Fibroblast of skin of scalp (primary cell): ENCODE measurements at places on chromosomes 7 and 10.

DNA sequence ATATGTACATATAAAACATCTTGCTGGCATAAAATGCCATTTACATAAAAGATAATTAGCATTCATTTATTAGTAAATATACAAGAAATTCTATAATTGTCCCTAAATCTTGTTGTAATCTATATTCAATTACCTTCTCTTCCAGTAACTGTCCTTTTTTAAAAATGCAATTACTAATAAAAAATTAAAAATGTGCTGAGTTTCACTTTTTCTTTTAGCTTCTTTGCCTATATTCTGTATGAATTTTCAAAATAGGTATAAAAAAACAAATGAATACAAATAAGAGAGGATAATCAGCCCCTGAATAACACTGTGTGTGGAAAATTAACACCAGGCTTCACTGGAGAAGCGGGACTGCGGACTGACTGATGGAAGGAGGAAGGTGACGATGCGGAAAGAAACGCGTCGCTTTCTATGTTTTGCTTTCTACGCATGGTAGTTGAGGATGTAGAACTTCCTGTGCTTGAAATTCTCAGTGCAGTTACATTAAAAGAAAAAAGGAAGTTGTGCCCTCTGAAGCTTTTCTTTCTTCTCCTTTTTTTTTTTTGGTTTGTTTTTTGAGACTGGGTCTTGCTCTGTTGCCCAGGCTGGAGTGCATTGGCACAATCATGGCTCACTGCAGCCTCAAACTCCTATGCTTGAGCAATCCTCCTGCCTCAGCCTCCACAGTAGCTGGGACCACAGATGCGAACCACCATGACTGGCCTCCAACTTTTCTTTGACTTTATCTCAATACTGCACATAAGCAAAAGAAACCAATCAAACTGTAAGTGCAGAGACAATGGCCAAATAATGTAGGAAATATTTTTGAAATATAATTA lies 7.4 kb upstream of the ZMYND11 start:
- no peak for DNase-seq

GRCh38 chr7:7554021-7554432 lies 12.7 kb upstream of the MIOS start:
- peak; percentile 68 for DNase-seq

DNA sequence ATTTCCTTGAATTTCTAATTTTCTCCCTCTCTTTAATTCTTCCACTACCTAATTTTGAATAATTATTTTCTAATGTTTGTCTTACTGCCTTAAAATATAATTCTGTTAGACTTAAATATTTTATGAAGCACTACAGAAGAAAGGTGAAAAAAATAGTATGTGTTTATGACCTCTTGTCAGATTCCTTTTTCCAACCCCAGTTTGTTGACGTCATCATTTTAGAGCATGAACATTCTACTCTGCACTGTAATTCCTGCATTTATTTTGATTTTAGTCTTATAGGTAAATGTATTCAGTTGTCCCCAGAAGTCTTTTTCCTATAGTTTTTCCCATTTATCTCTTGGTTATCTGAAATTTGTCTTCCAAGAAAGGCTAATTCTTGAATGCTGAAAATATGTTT lies 468.1 kb downstream of the SORCS3 start:
- no peak for DNase-seq

GRCh38 chr7:80603940-80604339 lies 34.5 kb upstream of the CD36 start:
- DNase-seq = no peak

GRCh38 chr7:74627661-74628411 lies 29.7 kb upstream of the GTF2I start:
- peak; percentile 59 for DNase-seq

- peak; percentile 43 for DNase-seq
These were observed 293.1 kb downstream of the ARHGAP12 start for GRCh38 chr10:31635415-31636065.

DNA sequence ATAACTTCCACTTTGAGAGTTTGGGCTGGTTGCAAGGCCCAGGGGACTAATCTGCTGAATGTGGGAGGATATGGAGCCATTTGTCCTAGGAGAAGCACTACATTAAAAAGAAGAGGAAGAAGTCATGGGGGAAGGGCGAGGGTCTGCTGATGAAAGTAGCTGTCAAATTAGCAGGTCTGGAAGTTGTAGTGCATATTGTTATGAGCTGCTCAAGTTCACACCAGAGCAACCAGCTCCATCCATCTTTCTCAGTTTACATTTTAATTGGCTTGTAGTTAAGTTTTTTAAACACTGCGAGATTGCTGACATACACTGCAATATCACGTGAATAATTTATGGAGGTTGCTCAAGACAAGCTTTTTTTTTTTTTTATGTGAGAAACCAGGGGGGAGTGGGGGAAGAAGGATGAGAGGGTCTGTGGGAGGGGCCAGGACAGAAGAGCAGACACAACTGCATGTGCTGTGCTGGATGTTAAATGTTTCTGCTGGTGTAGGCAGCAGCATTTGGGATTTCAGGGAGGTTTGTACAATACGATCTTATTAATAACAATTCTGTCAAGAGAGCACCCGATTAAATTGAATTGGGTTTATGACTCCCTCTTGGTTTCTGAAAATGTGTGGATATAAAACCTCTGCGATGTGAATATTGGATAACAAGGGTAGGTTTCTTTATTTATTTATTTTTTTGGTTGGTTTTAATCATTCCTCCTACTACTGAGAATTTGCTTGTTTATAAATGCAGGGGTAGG lies 759.0 kb upstream of the GALNT17 start:
- no peak for DNase-seq

DNA sequence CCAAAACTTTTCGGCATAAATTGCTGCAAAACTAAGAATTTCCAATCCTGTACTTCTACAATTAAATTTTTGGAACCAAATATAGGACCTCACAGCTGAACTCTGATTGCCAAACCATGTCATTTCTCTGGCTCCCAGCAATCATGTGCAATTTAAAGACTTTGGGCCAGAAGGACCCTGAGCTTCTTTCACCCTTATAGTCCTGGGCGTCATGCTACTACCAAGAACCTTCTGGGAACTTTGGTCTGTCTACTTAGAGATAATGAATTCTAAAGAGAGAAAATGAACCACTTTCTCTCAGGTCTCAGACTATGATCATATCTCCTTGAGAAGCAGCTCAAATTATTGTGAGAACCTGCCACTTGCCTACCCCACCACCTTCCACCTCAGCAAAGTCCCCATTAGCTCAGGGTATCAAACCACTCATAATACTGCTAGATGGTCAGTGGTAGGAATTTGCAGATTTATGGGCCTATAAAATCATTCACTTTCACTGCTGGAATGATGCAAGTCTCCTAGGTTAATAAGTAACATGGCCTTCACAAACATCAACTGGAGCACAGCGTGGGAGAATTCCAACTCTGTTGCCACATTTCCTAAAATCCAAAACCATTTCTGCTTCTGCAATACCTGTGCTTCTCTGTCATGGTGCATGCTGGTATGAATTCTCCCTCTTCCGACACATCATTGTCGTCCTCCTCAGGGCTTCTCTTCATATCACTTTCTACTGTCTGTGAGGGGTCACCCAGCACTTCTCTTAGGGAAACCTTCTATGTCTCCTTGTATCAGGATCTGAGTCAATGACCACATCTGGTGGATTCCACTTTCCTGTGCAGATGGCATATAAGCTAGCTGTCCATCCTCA lies 6.6 kb upstream of the WDR91 start:
- DNase-seq = no peak

DNA sequence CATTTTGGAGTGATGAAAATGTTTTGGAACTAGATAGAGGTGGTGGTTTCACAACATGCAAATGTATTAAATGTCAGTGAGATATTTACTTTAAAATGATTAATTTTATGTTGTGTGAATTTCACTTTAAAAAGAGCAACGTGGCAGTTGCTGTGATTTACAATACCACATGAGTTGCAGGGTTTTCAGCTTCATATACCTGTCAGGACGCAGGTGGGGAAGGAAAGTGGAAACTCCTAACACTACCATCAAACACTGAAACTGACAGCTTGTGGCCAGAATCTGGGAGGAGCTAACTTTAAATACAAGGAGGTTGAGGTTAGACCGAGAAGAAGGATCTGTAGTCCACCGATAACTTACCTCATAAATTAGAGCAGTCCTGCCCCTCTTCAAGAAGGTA lies 168.9 kb upstream of the TMEM72 start:
- no peak for DNase-seq

DNA sequence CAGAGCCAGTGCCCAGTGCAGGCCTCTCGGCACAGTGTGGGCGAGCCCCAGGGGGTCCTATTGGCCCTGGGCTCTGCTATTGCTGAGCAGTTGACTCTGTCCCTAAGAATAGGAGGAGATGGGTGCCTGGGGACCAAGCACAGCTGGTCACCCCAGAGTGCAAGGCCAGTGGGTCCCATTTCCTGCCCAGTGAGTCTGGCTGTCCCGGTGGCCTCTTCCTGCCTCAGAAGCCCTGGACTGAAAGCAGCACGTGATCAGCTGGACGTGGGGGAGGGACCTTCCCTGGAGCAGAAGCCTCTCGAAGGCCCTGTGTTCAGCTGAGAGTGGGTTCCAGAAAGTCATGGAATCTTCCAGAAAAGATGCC lies 42.0 kb downstream of the PWWP2B start:
- no peak for DNase-seq

- DNase-seq = no peak
These were observed 218.8 kb downstream of the OTUD1 start for GRCh38 chr10:23657677-23658076.

- no peak for DNase-seq
These were observed 36.6 kb downstream of the SHH start for GRCh38 chr7:155775691-155776090.

DNA sequence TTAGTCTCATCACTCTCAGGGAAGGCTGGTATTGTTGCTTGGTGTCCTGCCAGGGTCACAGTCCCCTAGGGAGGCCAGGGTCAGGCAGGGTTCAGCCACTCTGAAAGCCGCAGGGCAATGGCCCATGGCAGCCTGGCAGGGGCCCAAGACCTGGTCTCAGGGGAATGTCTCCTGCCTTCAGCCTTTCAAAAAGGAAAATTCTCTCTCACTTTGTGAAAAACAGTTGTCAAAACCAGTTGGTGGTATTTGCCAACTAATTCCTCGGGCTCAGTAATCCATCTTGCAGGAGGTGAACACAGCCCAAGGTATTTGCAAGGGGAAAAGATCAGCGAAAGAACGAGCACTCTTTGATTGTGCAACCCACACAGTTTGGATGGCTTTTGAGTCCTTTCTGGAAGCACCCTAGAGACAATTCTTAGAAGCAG lies 101.5 kb downstream of the JCAD start:
- peak; percentile 41 for DNase-seq

DNA sequence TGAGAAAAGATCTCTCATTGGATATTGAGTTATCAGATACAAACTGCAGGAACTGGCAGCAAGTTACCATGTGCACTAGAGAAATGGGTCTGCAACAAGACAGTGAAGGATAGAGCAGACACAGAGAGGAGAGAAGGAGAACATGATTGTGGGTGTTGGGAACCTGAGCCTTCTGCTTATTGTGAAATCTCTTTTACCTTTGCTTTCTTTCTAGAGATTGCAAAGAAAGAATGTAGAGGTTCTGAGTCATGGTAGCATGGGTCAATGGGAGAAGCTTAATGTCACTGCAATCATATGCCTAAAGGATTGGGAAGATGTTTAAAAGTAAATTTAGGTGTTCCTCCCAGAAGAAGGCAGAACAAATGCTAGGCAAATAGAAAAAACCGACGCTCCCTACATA lies 821.4 kb downstream of the CCSER2 start:
- DNase-seq = no peak

DNA sequence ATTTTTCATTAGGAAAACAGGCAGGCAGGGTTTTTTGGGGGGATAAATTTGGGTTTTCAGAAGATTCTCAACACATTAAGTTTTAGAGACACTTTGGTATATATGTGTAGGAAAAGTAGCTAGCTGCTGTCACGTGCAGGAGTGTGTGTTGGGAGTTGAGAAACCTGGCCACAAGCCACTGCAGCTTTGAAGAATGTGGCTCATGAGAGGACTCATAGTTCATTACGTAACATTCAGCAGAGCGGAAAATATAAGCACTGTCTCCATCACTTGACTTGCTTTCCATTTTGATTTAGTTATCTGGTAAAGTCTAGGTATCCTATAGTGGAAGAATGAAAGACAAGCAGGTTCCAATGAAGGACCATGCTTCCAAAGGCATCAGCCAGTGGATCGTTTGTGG lies 31.2 kb downstream of the SMNDC1 start:
- peak; percentile 75 for DNase-seq

DNA sequence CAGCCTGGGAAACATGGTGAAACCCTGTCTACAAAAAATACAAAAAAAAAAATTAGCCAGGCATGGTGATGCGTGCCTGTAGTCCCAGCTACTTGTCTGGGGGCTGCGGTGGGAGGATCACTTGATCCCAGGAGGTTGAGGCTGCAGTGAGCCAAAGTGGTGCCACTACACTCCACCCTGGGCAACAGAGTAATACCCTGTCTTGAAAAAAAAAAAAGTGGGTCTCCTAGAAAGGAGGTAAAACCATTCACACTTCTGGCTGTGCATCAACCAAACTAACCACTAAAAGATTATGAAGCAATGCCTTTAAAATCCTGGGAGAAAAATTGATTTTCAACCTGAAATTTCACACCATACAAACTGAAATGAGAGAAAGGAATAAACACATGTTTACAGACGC lies 35.4 kb upstream of the C10orf71 start:
- no peak for DNase-seq

GRCh38 chr7:112019932-112020331 lies 186.3 kb downstream of the DOCK4 start:
- no peak for DNase-seq

GRCh38 chr10:6123532-6123931 lies 34.7 kb downstream of the RBM17 start:
- DNase-seq = no peak

- no peak for DNase-seq
These were observed 39.7 kb downstream of the MACROH2A2 start for GRCh38 chr10:70092389-70092718.

DNA sequence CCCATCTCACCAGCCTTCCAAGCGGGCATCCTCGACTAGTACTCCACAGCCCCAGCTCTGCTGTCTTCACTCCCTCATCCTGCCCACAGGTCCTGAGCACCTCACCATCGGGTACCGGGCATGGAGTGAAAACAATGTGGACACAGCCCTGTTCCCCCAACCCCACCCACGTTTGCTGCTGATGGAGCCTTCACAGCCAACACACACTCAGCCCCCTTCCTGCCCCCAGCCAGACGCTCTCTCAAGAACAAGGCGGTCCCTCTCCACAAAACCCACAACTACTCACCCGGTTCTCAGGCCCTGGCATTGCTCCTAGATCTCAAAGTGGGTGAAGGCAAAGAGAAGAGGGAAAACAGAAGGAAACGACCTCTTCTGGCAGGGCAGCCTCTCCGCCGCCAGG lies 56.1 kb downstream of the SLIT1 start:
- no peak for DNase-seq

DNA sequence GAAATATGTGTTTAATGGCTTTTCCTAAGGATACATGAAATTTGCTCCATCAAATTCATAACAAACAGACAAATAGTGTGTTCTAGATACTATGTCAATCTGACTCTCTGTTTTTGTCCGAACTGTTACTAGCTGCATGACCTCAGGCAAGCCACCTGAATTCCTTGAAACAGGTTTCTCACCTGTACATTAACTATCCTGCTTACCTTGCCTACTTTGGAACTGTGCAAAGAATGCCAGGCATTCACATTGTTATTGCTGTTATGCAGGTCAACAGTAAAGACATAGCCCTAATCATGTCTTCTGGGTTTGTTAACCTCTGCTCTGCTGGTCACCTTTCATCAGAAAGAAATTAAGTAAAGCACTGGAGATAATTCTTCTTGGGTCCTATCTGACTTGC lies 1283.9 kb upstream of the CELF2 start:
- DNase-seq = no peak
